C1 segment of cervical spinal cord (tissue), 14 donors: ENCODE measurements at places on chromosomes 4 and X.
A peak's percentile ranks its signal among the peaks of the same experiment; 100 is the strongest.

GRCh38 chr4:189659287-189659686, 281.4 kb upstream of the FRG1 start:
- no peak for DNase-seq

DNA sequence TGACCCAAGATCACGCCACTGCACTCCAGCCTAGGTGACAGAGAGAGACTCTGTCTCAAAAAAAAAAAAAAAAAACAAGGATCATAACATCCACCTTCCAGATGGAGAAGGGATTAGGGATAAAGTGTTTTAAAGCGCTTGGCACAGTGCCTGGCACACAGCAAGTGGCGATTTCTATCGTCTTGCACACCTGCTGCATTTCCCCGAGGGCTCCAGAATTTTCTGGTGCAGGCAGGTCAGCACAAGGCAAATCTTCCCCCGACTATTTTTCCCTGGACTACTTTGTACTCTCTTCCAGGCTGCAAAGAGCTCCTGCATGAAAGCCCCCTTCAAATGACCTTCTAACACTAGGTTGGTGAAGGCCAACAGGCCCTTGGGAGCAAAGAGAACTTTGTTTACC, 57.3 kb downstream of the APBB2 start:
- DNase-seq = no peak

DNA sequence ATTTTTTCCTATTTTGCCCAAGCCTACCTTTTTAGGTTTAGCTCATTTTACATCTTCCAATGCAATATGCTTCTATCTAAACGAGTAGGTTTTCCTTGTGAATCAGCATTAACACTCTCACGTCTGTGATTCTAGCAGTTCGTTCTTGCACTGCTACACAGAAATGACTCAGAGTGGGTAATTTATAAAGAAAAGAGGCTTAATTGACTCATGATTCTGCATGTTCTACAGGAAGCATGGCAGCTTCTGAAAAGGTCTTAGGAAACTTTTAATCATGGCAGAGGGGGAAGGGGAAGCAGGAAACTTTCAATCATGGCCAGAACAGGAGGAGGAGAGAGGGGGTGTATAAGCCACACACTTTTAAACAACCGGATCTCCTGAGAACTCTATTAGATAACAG, 44.9 kb downstream of the SPANXN1 start:
- DNase-seq = no peak

DNA sequence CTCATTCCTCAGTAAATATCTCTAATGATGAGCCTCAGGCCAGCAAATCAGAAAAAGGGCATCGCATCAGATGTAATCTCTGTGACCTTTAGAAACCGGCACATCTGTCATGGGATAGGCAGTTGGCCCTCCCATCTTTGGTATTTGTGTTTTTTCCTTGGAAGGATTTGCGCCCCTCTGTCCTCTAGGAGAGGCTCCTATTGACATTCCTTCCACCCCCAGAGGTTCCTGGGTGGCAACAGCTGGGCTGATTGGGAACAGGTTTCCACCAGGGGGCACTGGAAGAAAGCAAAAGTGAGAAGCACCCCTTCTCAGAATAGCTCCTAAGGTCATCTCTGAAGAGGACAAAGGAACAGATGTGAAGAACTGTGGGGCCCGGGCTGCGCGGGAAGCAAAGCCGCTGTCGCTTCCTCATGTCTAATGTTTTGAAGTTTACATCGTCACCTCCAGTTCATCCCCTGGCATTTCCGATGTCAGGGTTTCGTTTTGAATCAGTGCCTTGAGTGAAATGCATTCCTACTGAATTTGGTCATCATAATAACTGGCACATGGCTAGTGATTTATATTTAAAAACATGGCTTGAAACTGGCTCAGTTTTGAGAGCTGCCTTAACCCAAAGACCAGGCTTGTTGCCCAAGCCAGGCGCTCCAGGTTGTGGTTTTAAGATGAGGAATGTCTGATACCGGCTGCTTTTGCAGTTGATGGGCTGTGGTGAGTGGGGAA, 6.2 kb downstream of the TXK start:
- DNase-seq = peak; percentile 4

- no peak for DNase-seq
Observed at GRCh38 chr4:40180356-40180755, 16.5 kb upstream of the RHOH start.

DNA sequence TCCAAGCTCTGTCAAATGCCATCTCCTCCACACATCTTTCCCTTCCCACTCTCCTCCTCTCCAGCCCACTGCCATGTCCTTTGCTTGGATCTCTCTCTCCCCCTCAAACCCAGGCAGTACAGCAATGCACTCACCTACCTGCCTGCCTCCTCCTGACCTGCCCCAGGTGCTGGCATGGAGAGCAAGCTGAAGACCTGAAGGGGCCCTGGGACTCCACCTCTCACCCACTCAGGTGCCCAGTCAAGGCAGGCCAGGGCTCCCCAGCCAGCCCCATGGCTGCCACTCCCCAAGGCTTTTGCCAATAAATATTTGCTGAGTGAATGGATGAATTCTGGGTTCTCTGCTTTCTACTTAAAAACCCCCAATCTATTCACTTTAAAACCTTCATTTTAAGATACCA, 12.6 kb upstream of the PHKA2 start:
- DNase-seq = no peak

DNA sequence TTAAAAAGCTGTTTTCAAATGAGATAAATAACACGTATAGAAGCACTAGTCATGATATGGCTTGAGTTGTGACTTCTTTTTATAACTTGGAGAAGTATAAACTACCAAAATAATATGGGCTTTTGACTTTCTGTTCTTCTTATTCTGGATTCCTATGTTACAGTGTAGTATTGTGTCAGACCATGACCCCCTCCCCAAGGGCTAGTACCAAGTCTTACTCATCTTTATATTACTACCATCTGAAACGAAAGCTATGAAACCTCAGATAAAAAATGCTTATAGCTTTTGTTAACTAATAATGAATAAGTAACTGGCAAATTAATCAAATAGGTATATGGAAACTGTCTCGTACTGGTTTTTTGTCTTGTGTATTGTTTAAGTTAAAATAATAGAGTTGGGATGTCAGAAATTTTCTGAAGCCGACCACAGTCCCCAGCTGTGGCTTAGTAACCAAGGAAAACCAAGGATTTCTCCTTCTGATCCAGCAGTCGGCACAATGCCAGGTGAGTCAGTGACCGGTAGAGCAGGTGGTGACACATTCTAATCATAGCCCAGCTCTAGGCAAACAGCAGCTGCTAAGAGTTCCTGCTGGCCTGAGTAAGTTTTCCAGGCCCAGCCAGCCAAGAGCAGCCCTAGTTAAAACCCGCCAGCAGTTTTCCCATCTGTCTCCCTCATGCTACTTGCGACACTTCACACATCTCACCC, 163.3 kb upstream of the PRDX4 start:
- no peak for DNase-seq

GRCh38 chr4:17055788-17056187, 157.3 kb upstream of the LDB2 start:
- no peak for DNase-seq

DNA sequence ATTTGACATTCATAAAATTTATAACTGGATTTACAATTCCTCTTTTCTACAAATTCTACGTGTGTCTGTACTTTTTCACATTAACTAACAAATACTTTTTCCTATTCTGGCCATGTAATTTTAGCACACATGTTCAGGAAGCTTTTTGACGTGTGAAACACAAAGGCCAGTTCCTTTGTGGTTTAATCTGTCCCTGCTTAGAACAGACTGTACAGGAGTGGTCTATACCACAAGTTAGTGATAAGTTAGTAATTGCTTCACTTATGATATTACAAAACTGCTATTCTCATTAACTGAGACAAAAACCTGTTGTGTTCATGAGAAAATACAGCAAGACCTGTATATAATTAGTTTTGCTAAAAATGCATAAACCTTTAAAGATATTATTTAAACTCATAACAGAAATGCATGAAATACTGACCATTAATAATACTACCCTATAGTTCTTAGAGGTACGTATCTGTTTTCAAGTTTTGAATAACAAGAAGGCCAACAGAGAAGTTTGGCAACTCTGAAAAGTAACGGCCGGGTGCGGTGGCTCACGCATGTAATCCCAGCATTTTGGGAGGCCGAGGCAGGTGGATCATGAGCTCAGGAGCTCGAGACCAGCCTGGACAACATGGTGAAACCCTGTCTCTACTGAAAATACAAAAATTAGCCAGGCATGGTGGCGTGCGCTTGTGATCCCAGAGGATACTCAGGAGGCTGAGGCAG, 13.7 kb upstream of the AREG start:
- DNase-seq = no peak

DNA sequence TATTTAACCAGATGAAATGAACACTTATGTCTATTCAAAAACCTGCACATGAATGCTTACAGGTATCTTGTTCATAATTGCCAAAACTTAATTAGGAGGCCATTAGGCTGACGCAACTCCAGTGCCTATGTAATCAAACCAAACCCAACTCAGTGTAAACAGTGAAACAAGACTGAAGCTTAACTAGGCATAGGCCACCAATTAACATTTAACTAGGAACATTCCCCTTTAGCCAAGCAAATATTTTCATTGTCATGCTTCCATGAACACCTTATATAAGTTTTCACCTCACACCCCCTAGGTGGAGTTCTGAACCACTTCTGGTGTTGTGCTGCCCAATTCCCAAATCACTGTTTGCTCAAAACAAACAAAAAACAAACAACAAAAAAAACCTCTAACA, 686.0 kb downstream of the STPG2 start:
- DNase-seq = no peak

- DNase-seq = no peak
Observed at GRCh38 chr4:80199004-80199560, 1.8 kb downstream of the PRDM8 start.

- DNase-seq = no peak
Observed at GRCh38 chr4:148214529-148215166, 227.6 kb downstream of the NR3C2 start.

GRCh38 chr4:67684839-67685531, 16.0 kb downstream of the UBA6 start:
- no peak for DNase-seq
